Skin of body (tissue), 3 donors: ENCODE measurements at places on chromosomes 5 and 9. TPM values are rescaled to one million over a fixed set of nuclear protein-coding genes. Genes with fewer than 3 reads are reported as not detected.
A peak's percentile ranks its signal among the peaks of the same experiment; 100 is the strongest.

The CYLC2 gene
- not detected for total RNA-seq

The IL9 gene
- total RNA-seq, result not detected

The ANXA2R gene
- total RNA-seq, result 1.8 TPM

The PGM5 gene
- total RNA-seq, result 13.8 TPM

The OBP2B gene
- total RNA-seq, result 0.30 TPM

The CTXN3 gene
- total RNA-seq, result not detected

The C5orf58 gene
- not detected for total RNA-seq

The SLC36A2 gene
- 0.20 TPM for total RNA-seq

The TRIM7 gene
- 2.3 TPM for total RNA-seq

The ATG10 gene
- 10.2 TPM for total RNA-seq

GRCh38 chr9:34633851-34634550 lies 3.6 kb downstream of the SIGMAR1 start:
- peak; percentile 29 for DNase-seq

GRCh38 chr9:135461936-135462335 lies 17.6 kb upstream of the PPP1R26 start:
- DNase-seq, result no peak

- DNase-seq, result no peak
Measured at GRCh38 chr9:88932766-88933165, 58.5 kb upstream of the S1PR3 start.

GRCh38 chr5:59204114-59204897 lies 621.4 kb downstream of the RAB3C start:
- DNase-seq, result no peak

- DNase-seq, result peak; percentile 85
Measured at GRCh38 chr9:89604729-89605464, at the start of gene GADD45G. GADD45G (plus strand) TSS chr9:89605012; CDS start chr9:89605122, 110 bp downstream.

DNA sequence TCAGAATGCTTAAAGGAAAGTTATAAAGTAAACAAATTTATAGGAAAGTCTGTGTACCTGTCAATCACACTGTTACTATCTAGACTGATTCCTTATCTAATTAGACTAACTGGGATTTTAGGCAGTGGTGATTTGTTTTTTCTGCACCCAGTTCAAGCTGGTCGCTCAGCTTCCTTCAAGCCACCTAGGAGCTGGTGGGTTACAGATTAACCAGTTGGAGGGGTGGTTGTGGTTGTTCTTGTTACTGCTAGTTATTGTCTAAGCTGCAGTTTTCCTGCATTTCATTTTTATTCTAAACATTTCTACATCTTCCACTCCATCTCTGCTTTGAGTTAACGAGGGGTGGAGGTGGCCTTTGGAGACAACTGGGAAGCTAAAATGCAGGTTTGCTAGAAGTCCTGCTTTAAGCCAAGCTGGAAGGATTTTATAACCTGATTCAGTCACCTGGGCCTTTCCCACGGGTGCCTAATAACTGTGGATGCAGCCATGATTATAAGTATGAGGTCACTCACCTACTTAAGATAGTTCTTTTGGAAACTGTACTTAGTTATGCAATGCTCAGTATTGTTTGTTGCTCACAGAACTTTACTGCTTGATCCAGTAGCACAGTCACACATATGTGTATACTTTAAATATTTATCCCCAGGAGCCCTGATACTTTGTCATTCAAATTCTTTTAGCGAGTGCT lies 303.9 kb upstream of the DAP start:
- no peak for DNase-seq

GRCh38 chr9:126276056-126276728 lies 50.4 kb upstream of the MVB12B start:
- DNase-seq, result no peak

DNA sequence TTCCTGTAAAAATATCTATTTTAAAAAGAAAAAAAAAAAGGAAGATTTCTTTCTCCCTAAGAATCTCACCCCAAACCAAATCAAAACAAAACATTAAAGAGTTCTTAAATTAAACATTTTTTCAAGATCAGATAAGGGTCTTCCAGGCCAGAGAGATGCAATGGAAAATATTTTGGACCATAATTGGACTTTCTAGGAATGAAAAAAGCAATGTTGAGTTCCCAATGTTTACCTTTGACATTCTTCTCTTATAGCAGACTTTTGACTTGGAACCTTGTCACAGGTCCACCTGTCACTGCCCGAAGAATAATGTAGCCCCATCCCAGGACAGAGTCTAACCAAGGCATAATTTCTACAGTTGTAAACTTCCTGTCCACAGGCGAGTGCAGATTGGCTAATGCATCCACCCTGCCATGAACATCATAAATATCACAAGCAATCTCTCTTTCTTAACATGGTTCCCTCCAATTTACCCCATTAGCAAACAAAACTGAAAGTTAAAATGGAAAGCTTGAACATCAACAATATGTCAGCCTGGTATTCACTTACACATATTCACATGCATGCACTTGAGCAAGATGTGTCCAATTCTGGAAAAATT lies 121.7 kb upstream of the ZNF366 start:
- DNase-seq, result no peak

DNA sequence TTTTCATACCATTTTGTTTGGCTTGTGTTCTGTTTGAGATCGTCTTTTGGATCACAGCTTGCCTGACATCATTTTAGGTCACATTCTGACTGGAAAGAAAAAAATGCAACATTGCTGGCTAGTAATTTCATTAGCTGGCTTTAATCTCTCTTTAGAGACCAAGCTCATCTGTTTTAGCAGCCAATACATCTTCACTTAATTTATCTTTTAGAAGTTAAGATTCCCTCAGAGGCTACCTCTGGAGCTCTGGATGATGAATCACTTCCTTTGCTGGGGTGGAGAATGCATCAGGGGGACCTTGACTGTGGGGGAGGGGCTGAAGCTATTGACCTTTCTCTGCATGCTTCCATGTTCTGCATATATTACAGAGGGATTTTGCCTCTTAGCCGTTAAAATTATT lies 181.5 kb upstream of the OTULINL start:
- peak; percentile 82 for DNase-seq

- DNase-seq, result no peak
Measured at GRCh38 chr5:53331463-53331862, 149.0 kb upstream of the FST start.

GRCh38 chr9:89491694-89492093 lies 6.2 kb downstream of the SEMA4D start:
- DNase-seq, result no peak

- DNase-seq, result no peak
Measured at GRCh38 chr5:56638768-56639238, 176.5 kb upstream of the MAP3K1 start.

- DNase-seq, result no peak
Measured at GRCh38 chr5:142508591-142508990, 177.3 kb downstream of the FGF1 start.

- DNase-seq, result peak; percentile 20
Measured at GRCh38 chr9:19922476-19923118, 133.8 kb upstream of the SLC24A2 start.

DNA sequence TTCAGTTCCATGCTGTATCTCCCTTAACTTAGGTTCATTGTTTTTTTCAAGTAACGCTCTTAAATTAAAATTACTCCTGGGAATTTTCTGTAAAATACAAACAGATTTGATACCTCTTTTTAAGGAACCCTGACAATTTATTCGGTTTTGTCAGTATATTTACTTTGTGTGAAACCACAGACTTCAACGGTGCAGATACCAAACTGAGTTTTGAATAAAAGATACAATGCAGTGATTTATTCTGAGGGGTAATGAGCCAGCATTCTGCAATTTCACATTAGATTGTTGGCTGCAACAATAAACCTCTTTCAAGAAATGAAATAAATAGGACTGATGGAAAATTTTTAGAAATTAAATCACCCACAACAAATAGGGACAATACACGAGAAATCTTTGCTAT lies 308.6 kb upstream of the EDIL3 start:
- no peak for DNase-seq

- DNase-seq, result no peak
Measured at GRCh38 chr9:124818431-124819281, 34.6 kb upstream of the WDR38 start.

DNA sequence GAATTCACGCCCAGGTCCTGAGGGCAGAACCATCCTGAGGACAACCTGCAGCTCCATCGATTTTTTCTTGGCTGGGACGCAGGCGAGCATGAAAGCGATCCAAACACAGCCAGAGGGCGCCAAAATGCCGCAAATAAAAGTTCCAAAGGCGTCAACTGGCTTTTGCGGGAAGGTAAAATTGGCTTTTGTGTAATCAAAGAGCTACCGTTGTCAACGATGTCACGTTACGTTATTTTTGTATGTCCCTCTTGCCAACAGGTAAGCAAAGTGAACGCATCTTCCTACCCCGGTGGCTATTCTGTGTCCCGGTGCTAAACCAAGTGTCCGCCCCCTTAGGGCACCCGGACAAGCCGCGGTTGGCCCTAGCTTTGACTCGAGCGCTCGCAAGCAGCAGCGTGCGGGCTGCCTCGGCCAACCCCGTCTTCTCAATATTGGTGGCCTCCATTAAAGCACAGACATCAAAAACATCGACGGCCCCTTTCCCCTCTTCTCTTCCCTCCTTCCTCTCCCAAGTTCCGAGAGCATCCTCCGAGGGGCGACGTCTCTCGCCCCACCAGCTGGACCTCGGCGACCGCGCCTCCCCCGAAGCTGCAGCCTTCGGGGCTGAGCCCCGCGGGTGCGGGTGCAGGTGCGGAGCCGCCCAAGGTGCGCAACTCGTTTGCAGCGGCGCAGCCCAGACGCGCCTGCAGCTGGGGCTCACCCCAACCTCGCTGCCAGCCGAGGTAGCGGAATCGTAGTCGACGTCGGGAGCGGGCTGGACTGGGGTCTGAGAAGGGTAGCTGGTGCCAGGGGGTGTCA lies 1.1 kb upstream of the BASP1 start:
- peak; percentile 79 for DNase-seq

- no peak for DNase-seq
Measured at GRCh38 chr5:137264041-137264440, 235.1 kb downstream of the SPOCK1 start.

DNA sequence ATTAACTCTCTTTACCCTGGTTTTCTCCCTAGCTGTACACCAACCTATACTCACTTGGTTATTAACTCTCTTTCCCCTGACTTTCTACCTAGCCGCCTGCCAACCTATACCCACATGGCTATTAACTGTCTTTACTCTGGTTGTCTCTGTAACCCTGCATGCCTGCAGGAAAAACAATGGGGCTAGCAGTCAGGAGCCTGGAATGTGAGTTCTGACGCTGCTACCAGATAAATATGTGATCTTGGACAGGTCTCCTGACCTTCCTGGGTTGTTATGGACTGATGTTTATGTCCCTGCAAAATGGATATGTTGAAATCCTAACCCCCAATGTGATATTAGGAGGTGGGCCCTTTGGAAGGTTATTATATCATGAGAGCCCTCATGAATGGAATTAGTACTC lies 119.2 kb downstream of the SMARCA2 start:
- no peak for DNase-seq

GRCh38 chr9:105444130-105444529 lies 3.7 kb upstream of the FSD1L start:
- DNase-seq, result no peak

DNA sequence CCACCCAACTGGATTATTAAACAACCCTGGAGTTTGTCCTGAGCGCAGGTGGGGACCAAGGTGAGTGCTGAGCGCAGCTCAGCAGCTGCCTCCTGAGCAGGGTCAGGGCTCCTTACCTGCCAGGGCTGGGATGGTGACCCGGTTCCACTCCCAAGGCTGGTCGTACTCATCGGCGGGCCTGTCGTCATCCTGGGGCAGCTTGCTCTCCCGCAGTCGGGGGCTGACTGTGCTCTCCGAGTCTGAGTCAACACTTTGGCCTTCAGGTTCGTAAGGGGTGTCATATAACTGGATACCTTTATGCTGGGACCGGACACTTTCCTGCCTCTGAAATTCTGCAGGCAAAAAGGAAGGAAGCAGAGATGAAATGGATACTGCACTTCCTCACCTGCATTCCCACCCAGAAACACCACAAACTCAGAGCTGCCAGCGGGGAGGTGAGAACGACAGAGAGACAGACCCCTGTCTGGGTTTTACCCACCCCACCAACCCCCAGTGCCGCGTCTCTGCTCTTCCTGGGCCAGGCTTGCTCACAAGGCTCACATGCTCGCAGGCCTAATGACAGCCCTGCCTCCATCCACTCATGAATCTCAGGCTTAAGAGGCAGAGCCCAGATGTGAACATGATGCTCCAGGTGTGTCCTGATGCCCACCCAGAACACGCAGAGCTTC lies 70.7 kb upstream of the SLC25A51 start:
- no peak for DNase-seq

DNA sequence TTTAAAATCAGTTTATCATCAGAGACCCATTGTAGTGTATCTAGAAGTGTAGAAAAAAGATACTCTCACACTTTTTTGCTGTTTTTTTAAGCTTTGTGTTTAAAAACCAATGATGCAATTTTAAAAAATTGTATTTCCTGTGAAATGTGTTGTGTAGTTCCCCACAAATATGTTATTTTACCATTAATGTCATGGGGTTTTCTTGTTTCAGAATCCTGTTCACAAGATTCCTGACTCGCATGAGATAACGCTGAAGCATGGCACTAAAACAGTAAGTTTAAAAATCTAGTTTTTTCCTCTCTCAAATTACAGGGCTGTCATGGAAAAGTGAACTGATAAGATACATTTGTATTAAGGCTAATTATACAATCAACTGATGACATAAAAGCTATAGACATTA lies 58.6 kb downstream of the WDR70 start:
- DNase-seq, result no peak

GRCh38 chr5:3155717-3156116 lies 404.2 kb upstream of the IRX2 start:
- no peak for DNase-seq

DNA sequence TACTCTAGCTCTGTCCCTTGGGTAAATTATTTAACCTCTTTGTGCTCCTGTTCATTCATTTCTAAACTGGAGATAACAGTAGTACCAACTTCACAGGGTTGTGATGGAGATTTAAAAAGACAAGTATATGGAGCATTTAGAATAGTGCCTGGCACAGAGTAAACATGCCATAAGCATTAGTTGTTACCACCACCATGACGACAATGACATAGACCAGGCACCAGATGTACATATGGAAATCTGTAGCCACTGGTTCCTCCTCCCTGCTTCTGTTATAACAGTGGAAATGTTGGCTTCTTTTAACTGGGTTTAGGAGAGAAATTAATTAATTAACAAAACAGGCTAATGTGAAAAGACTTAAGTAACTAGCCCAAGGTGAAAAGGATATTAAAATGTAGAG lies 217.5 kb downstream of the DENND1A start:
- DNase-seq, result peak; percentile 33
